ENCODE measurements at places on chromosomes 5 and 9.

GRCh38 chr9:68428481-68428880 lies 72.1 kb downstream of the PGM5 start:
- DNase-seq = no peak

DNA sequence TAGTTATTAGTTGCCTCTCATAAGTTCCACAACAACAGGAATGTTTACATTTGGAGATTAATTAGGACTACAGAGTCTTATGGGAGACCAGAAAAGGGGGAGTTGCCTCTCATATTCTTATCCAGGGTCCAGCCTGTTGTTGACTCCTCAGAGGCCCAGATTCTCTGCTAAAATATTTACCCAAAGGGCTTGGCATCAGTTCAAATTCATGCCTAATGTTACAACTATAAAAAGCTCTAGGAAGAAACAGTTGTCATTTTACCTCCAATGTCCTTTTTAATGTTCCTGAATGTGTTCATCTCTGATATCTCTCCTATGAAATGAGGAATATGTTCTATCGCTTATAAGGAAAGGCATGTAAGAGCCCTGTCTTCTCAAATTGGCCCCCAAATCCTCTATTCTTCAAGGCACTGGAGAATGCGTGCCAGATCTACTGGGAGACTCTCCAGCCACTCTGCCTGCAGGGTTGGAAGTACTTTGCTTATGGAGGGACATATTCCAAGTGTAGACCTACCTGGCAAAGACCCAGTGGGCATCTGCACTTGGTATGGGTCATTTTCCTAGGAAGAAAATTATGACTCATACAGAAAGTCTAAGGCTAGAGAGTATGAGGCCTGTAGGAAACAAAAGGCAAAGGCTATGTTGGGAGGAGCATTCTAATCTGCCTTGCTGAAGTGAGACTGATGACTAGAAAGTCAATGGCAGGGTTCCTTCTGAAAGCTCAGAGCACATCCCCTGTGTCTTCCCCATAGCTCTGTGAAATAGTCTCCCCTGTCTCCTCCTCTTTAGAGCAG lies 192.6 kb downstream of the ESM1 start:
- no peak for DNase-seq

GRCh38 chr9:87684627-87685219 lies 41.2 kb upstream of the CTSL start:
- DNase-seq = no peak

DNA sequence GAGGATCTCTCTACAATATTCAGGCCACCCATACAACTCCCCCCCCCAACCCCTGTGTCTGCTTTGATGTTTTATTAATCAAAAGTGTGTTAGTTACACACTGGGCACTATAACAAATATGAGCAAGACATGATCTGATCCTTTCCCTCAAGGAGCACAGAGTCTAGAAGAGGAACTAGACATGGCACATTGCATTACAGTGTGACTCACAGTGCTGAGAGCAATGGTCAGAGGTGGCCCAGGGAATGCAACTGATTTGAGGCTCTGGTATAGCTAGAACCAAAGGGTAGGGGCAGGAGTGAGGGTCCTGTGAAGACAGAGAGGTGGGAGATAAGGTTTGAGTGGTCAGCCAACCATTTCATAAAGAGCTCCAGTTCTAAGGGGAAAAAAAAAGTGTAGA lies 539.2 kb downstream of the ACTL7B start:
- DNase-seq = no peak

DNA sequence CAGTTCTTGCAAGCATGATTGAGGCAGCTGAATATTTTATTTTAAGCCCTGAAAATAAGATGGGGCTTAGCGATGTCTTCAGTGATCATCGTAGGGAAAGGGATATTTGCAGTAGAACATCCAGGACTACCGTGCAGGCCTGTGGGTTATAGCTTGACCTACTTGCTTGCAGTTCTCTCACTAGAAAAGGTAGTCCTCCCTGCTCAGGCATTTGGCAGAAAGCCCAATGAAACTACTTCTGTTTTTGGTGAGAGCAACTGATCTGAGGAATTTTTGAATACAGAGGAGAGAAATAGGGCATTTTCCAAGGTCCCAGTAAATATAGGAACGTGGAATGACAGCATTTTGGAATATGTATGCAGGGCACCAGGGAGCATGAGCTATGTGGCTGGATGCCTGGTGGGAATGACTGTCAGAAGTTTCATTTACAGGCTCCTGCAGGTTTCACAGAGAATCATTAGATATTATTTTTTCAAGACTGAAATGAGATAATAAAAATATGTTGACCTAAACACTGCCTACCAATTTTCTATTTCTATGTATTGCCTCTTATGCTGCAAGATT lies 417.9 kb upstream of the ACTBL2 start:
- no peak for DNase-seq
